Right renal pelvis (tissue), 4 donors: ENCODE measurements at places on chromosomes 1 and 21. TPM values are rescaled to one million over a fixed set of nuclear protein-coding genes. Genes with fewer than 3 reads are reported as not detected.

- no peak for DNase-seq
These were observed 50.0 kb downstream of the KCNAB2 start for GRCh38 chr1:6095511-6096242.

GRCh38 chr21:41613533-41613909 is 105.6 kb upstream of the TMPRSS2 start:
- DNase-seq, result no peak

GRCh38 chr1:232886271-232886670 is 64.1 kb upstream of the NTPCR start:
- no peak for DNase-seq

DNA sequence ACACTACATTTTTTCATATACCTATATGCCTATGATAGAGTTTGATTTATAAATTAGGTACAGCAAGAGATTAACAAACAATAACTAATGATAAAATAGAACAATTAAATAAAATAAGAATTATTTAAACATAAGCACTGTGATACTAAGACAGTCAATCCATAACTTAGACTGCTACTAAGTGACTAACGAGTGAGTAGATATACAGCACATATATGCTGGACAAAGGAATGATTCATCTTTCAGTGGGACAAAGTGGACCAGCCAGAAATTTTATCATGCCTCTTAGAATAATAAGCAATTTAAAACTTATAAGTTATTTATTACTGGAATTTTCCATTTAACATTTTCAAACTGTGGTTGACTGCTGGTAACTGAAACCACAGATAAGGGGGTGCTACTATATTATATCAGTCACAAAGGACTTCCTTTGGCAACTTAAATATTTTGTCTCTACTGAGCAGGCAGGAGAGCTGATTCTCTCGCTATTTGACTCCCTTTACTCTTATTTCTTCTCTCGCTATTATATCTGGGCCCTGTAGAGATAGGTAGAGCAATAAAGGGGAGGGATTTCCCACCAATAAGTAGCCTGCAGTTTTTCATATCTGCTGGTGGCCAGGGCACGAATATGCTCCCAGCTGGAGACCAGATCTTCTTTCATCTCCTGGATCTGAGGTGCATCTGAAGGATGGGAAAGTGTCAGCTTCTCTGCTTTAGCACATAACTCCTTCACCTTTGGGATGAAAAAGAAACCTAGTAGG is 10.8 kb downstream of the SPTA1 start:
- DNase-seq, result no peak

DNA sequence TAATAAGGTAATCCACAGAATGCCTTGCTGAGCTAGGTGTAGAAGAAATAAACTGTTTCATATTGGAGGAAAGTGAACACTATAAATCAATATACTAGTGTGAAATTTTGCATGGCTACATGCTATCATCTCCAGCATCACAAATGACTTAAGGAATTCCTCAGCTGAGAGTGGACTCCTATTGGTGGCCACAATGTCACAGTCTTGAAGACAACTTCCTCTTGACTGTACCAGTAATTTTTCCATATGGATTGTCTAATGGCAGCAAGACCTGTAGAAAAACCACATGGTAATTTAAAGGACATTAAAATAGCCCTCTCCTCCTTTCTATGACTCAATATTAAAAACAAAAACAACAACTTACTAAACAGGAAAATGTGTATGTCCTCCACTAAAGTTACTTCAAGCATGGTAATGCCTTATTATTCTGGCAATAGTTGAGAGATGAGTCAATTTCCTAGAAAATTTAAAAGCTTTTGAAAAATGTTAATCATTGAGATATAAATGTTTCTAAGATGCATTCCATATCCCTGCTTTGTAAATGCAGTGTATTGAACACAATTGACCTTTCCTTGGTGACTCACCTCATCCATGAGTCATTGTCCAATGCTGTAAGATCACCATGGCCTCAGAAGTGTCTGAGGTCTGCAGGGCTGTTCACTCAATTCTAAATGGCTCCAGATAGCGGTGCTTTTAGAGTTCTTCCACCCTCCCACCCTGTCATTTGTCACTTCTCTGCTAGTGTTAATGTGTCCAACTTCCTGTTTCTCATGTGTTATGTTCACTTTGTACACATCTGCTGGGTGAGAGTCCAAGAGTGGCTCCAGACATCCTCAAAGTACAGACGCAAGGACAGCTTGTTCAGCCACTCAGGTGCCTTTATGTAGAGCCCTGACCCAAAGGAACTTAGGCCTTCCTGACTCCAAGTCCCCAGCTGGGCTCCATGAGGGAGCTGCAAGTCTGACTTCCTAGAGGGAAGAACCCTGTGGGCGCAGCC is 32.8 kb upstream of the DNASE2B start:
- DNase-seq, result no peak

DNA sequence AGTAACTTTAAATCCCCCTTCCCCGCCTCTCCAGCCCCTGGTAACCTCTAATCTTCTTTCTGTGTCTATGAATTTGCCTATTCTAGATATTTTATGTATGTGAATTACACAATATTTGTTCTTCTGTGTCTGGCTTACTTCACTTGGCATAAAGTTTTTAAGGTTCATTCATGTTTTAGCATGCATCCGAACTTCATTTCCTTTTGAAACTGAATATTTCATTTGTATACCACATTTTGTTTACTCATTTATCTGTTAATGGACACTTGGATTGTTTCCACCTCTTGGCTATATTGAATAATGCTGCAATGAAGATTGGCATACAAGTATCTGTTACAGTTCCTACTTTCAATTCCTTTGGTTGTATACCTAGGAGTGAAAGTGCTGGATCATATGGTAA is 205.3 kb downstream of the TM2D1 start:
- DNase-seq, result no peak

- DNase-seq, result no peak
These were observed 19.4 kb downstream of the TMEM81 start for GRCh38 chr1:205064741-205065316.

- DNase-seq, result no peak
These were observed 97.9 kb upstream of the RAB3GAP2 start for GRCh38 chr1:220370041-220370700.

DNA sequence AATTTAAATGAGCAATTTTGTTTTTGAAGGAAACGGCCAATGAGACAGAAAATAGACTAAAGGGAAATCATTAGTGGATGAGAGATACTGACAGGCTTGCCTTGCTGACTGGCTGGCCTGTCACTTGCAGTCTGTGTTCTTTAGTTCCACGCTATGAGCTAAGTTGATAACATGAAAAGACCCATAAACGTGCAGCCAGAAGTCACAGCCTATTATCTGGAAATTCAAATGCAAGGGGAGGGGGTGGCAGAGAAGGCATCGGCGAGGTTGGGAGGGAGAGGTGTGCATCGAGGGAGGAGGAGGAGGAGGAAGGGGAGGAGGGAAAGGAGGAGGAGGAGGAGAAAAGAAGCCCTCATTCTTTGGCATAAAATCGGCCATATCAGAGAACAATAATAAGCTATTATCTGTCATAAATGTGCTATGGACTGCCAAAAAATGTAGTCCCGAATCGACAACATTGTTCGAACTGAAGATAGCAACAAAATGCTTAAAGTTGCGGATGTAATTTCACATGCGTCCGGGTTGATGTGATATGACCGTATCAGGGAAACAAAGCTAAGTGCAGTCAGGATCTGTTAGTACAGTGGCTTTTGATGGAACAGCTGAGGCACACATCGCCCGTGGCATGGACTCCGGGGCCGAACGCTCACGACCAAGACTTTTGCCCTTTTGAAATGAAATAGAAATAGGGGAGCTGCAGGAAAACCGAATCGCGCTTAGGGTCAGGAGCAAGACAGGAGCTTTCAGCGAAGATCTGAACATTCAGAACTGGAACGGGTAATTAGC is 11.6 kb upstream of the BARHL2 start:
- DNase-seq, result no peak

The ZNF683 gene
- polyA plus RNA-seq, result not detected

The TMPRSS15 gene
- polyA plus RNA-seq, result 0.67 TPM

The ECM1 gene
- 22.1 TPM for polyA plus RNA-seq

The ANGPTL3 gene
- 6.5 TPM for polyA plus RNA-seq

The APP gene
- polyA plus RNA-seq, result 931 TPM
